Smooth muscle cell of the brain vasculature (primary cell): ENCODE measurements at places on chromosomes 11 and 22.

DNA sequence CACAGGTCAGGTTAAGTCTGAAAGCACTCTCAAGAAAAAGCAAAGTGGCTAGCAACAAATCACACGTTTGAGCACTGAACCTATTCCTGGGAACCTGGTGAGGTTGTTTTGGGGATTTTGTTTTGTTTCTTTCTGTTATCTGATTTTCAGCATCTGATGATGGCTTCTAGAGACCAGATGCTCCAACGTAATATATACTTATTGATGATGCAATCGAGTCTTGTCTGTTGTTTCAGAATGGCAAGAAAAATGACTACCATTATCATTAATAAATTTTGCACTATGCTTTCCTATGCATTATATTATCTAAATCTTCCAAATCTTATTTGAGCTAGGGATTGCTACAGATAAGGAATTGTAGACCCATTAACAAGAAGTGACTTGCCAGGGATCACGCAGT is 312.3 kb upstream of the FAT3 start:
- DNase-seq, result no peak

DNA sequence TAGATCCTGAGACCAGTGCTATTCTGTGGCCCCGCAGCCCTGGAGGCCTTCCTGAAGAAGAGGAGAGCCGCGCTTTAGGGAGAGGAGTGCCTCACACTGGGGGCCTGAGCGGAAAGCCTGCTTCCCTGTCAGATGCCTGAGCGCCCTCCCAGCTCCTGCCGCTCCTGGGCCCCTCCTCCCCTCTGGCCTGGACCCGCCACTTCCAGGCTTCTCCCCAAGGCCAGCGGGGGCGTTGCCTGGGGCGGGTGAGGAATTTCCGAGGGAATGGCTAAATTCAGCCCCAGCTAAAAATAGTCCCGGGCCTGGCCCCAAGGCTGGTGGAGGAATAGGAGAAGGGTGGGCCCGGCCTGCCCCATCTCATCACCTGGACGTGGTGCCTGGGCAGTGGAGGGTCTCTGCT is 15.4 kb downstream of the ARHGEF17 start:
- no peak for DNase-seq

DNA sequence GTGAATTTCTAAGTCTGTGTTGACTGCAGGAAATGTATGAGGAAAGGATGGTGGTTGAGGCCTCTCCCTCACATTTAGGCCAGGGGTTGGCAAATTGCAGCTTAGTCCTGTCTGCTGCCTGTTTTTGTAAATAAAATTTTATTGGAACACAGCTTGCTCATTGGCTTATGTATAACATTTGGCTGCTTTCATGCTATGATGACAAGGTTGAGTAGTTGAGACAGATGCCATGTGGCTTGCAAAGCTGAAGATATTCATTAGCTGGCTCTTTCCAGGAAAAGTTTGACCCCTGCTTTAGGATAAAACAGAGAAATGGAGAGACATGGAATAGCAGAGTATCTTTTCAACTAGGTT is 46.2 kb downstream of the BCR start:
- DNase-seq, result no peak

- no peak for DNase-seq
These were observed 22.5 kb downstream of the RELT start for GRCh38 chr11:73398721-73399120.

DNA sequence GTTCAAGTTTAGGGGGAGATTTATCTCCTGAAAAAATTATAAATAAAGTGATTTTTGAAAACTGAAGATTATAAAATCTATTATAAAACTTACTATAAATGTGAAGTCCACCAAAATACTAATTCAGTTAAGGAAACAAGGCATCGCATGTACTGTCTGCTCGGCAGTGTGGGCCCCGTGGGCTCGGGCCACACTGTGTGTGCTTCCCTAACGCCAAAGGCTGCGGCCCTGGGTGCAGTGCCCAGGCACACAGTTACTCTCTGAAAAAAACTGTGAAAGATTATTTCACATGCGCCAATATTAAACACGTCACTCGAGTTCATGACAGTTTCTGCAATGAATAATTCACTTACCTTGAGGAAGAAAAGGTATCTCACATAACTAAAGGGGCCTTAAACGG is 39.8 kb downstream of the BRD1 start:
- no peak for DNase-seq
